Glomerular endothelial cell (primary cell): ENCODE measurements at places on chromosomes 6 and 20.

- DNase-seq, result no peak
Measured at GRCh38 chr6:167676666-167677421, 149.9 kb upstream of the AFDN start.

DNA sequence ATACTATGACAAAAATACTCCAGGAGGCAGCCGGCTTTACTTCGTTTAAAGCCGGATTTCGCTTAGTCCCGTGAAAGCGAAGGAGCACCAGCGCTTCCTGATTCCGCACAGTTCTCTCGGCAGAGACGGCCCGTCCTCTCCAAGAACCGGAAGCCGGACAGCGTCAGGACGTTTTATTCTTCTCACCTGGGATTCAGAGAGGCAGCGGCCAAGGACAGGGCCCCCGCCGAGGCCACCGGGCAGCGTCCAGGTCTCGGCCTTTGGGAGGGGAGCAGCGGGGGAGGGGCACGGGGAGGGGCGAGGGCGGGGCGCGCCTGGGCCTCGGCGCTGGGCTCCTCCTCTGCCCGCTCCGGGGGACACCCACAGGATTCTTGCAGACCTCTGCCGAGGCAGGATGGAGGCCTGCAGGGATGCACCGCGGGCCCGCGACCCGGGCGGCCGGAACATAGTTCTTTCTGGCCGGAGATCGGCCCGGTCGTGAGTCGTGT, 2.8 kb upstream of the DIDO1 start:
- no peak for DNase-seq

GRCh38 chr20:37395921-37396415, 50.0 kb downstream of the SRC start:
- no peak for DNase-seq

DNA sequence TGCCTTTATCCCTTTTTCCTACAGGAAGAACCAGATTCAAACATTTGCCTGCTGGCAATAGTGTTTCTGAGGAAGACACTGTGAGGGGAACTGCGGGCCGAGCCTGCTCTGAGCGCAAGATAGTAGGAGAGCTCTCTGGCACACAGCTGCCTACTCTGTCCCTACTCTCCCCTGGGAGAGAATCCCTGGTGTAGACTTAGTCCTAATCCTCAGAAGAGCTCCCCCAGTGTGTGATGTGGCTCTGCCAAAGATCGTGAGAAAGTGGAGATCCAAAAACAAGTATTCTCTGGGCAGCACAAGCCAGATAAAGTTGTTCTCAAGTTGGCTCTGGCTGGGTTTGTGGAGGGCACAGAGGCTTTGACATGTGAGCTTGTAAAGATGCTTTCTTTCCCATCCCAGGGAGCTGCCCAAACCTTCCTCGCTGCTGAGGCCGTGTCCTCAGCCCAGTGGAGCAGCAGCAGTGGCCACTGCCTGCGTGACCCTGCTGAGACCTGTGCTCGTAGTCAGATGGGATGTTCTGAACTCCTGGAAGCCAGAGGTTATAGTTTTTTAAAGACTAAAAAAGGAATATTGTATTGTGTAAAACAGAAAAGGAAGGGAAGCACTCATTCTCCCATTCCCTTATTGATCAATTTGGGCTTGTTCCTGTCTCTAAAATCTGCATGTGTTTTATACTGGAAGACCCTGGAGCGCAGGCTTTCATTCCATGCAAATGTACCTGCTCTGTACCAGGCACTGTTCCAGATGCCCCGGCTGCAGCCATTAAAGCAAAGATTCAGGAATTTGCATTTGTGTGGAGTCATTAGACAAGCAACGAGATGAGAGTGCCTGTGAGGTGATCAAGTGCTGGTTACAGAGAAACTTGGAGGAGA, 30.7 kb downstream of the PNLDC1 start:
- no peak for DNase-seq

DNA sequence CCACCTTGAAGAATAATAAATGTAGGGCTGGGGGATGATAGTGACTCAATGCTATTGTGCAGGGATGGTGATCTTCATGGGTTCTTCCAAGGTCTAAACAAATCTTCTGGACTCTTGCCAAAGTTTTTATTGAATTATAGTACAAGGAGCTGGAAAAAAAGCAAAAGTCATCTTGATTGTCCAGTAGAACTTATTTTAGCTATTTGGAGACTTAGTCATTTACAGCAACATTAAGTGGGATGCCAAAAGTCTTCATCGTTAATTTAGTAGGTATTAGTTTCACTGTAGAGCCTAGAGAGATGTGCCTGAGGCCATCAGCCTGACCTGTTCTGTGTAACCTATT, 212.9 kb upstream of the TBX18 start:
- DNase-seq, result no peak

GRCh38 chr20:20205141-20205861, 153.0 kb downstream of the CFAP61 start:
- no peak for DNase-seq

DNA sequence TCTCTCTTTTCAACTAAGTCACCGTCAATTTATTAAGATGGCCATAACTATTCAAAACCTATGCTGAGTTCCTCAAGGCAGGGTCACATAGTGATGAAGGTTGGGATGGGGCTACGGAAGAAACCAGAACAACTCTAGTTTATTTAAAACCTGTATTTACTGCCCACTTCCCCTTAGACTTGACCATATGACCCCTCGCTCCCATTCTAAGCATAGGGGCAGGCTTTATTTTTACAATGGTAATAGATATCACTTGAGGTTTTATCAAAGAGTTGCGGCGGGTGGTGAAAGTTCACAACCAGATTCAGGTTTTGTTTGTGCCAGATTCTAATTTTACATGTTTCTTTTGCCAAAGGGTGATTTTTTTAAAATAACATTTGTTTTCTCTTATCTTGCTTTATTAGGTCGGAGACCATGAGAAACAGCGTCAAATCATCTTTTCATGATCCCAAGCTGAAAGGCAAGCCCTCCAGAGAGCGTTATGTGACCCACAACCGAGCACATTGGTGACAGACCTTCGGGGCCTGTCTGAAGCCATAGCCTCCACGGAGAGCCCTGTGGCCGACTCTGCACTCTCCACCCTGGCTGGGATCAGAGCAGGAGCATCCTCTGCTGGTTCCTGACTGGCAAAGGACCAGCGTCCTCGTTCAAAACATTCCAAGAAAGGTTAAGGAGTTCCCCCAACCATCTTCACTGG, 5.5 kb downstream of the EDN1 start:
- no peak for DNase-seq

- DNase-seq, result no peak
Measured at GRCh38 chr6:16244869-16245451, 6.6 kb downstream of the GMPR start.

DNA sequence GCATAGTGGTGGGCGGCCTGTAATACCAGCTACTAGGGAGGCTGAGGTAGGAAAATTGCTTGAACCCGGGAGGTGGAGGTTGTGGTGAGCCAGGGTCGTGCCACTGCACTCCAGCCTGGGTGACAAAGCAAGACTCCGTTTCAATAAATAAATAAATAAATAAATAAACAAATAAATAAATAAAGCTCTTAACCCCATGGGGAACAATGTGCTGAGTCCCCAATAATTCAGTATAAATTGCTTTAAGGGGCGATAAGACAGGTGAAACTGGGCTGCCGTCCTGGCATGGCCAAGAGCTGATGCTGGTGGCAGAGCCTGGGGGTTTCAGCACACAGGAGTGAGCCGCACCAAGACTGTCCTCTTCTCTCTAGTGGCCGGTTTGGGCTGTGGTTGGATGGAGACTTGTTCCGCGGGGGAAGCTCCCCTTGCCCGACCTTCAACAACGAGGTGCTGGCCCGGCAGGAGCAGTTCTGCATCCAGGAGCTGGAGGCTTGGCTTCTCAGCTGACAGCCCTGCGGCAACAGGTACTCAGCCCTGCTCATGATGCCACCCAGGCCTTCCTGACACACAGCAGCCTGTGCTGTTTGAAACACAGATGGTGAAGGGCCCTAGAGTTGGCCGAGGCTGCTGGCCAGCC, 13.1 kb downstream of the TLDC2 start:
- DNase-seq, result no peak
